ENCODE measurements at places on chromosomes 5 and 9. TPM values are rescaled to one million over a fixed set of nuclear protein-coding genes. Genes with fewer than 3 reads are reported as not detected.

GRCh38 chr9:77899679-77900354, 131.8 kb downstream of the GNAQ start:
- H3K27ac ChIP-seq, result no peak overlapping the region
- no peak for DNase-seq
- H3K27me3 ChIP-seq, result no peaks in the 10 kb centered on the region
- peaks cover 3% of the 10 kb centered on the region for H3K4me1 ChIP-seq

DNA sequence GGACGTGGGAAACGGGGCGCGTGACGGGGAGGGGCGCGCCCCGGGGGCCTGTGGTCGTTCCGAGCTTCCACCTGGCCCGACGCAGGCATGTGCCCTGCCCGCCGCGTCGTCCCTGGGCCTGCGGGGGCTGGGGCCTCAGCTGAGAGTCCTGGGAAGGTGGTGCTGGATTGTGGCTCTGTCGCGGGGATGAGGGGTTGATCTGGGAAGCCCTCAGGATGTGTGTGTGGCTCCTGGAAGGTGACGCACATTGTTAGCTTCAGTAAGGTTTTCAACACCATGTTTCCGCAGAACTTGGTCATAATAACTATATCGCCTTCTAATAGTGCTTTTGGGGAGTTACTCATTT, 589.1 kb downstream of the MTRR start:
- no peaks in the 10 kb centered on the region for H3K27me3 ChIP-seq
- peak overlapping the region; percentile 23 for H3K27ac ChIP-seq
- H3K4me3 ChIP-seq, result peak overlapping the region; percentile 85
- H3K36me3 ChIP-seq, result no peaks in the 10 kb centered on the region

The HTR4 gene
- not detected for total RNA-seq

DNA sequence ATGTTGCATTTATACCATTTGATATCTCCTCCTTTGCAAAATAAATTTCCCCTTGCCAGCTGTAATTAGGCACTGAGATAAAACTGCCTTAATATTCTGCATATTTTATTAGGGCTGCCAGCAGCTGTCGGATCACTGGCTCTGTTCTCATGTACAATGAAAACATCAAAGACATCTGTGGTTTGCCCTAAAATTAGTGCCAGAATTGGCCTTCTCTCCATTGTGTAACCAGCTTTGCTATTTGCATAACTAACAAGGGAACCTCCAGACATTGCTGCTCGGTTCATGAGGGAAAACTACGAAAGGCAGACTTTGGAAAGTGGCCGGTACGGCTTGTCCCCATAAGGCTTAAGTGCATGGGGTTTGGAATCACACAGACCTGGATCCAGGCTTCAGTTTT, 45.5 kb upstream of the KIF2A start:
- no peak overlapping the region for H3K27ac ChIP-seq
- no peaks in the 10 kb centered on the region for H3K27me3 ChIP-seq
- H3K36me3 ChIP-seq, result no peaks in the 10 kb centered on the region
- no peak overlapping the region for H3K4me3 ChIP-seq
- H3K4me1 ChIP-seq, result peaks cover 10% of the 10 kb centered on the region

DNA sequence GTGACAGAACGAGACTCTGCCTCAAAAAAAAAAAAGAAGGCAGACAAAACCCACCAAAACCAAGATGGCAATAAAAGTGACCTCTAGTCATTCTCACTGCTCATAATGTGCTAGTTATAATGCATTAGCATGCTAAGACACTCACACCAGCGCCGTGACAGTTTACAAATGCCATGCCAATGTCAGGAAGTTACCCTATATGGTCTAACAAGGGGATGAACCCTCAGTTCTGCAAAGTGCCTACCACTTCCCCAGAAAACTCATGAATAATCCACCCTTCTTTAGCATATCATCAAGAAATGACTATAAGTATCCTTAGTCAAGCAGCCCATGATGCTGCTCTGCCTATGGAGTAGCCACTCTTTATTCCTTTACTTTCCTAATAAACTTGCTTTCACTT, 4.7 kb upstream of the BICD2 start:
- DNase-seq, result no peak
- H3K27me3 ChIP-seq, result no peaks in the 10 kb centered on the region
- no peak overlapping the region for H3K4me3 ChIP-seq
- no peaks in the 10 kb centered on the region for H3K36me3 ChIP-seq
- peaks cover 24% of the 10 kb centered on the region for H3K4me1 ChIP-seq

The PCDHB10 gene
- total RNA-seq, result not detected

- no peak for DNase-seq
- H3K4me3 ChIP-seq, result no peak overlapping the region
- H3K27ac ChIP-seq, result no peak overlapping the region
- no peaks in the 10 kb centered on the region for H3K4me1 ChIP-seq
- no peaks in the 10 kb centered on the region for H3K36me3 ChIP-seq
- H3K27me3 ChIP-seq, result no peaks in the 10 kb centered on the region
Measured at GRCh38 chr9:2634153-2634552, 12.6 kb downstream of the VLDLR start.

The CD180 gene
- total RNA-seq, result not detected

- no peaks in the 10 kb centered on the region for H3K4me1 ChIP-seq
- H3K36me3 ChIP-seq, result no peaks in the 10 kb centered on the region
- DNase-seq, result peak; percentile 70
- H3K27ac ChIP-seq, result no peak overlapping the region
Measured at GRCh38 chr9:7570107-7570720, 229.4 kb downstream of the DMAC1 start.

The ROR2 gene
- 0.12 TPM for total RNA-seq

GRCh38 chr5:160318409-160318808, 6.0 kb upstream of the CCNJL start:
- no peaks in the 10 kb centered on the region for H3K36me3 ChIP-seq
- no peak for DNase-seq
- H3K4me1 ChIP-seq, result no peaks in the 10 kb centered on the region

DNA sequence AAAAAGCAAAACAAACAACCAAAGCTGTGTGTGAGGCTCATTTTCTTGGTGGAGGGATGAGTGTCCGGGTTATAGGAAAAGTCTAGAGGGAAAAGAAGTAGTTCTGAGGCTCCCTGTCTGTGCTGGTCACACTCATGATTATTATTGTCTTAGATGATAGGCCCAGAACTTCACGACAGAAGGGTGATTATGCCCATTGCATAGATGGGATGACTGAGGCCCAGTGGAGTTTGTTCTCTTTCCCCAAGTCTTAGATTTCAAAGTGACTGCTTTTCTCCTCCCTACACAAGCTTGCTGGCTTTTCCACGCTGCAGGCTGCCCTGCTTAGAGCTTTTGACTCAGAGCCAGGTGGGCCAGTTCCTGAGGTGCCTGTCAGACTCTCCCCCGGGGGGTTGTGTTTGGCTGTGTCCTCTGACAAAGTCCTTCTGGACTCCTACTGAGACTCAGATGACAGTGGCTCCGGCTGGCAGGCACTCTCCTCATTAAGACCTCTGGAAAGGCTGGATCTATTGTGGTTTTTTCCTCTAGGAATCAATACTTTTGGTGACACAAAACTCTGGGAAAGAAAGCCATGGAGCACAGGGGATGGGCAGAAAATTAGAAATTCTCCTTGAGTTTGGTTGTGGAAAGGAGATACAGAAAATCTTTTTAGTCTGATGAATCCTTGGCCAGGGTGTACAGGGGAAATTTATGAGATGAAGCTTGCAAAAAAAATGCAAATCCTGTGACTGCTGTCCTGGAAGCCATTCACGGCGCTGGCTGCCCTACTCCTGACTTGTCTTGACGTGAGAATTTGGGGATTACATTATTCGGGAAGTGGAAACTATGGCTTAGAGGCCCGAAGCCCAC, 120.9 kb downstream of the NSG2 start:
- H3K4me3 ChIP-seq, result no peak overlapping the region
- H3K27me3 ChIP-seq, result no peaks in the 10 kb centered on the region
- H3K4me1 ChIP-seq, result no peaks in the 10 kb centered on the region
- H3K36me3 ChIP-seq, result no peaks in the 10 kb centered on the region
- DNase-seq, result no peak

The ARID3C gene
- total RNA-seq, result not detected

The HEMGN gene
- 3.6 TPM for total RNA-seq

The DOCK2 gene
- 354 TPM for total RNA-seq

DNA sequence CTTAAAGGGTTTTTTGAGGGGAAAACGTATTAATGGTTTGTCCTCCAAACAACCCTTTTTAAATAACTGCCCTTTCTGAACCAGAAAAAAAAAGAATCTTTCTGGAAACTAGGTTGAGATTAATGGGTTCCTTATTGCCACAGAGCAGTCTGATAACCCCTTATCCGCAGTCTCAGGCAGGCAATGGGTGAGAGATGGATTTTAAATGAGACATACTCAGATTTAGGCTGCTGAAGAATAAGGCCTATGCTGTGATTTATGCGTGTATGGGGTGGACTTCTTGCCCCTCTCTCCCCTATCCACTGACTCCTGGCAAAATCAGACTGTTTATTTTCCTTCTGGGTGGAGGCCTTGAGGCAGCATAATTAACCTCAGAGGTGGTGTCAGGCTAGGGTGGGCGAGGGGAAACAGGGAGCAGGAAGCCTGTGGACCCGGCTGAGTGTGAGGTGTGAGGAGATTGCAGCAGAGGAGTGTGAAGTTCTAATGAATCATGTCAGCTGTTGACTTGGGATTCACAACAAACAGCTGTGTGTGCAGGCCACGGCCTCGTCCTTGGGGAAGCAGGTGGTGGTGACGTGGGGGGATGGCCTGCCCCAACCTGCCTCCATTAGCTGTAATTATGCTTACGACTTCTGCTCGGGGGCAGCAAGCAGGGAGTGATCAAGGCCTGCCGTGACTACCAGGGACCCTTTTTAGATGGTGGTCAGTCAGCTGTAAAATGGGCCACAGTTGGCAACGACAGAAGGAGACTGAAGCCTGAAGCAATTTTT, 196.4 kb downstream of the SEMA6A start:
- no peaks in the 10 kb centered on the region for H3K36me3 ChIP-seq
- no peaks in the 10 kb centered on the region for H3K4me1 ChIP-seq
- H3K4me3 ChIP-seq, result no peak overlapping the region
- DNase-seq, result no peak
- no peak overlapping the region for H3K27ac ChIP-seq

- no peaks in the 10 kb centered on the region for H3K36me3 ChIP-seq
- H3K27ac ChIP-seq, result no peak overlapping the region
- no peak for DNase-seq
- H3K27me3 ChIP-seq, result no peaks in the 10 kb centered on the region
- H3K4me1 ChIP-seq, result no peaks in the 10 kb centered on the region
Measured at GRCh38 chr5:10858307-10858706, 97.3 kb upstream of the DAP start.

The CDX1 gene
- not detected for total RNA-seq

- H3K27ac ChIP-seq, result no peak overlapping the region
- no peaks in the 10 kb centered on the region for H3K27me3 ChIP-seq
- no peak overlapping the region for H3K4me3 ChIP-seq
- H3K4me1 ChIP-seq, result no peaks in the 10 kb centered on the region
- no peaks in the 10 kb centered on the region for H3K36me3 ChIP-seq
Measured at GRCh38 chr9:80285326-80285725, 713.6 kb downstream of the TLE4 start.

The ZNF169 gene
- 7.7 TPM for total RNA-seq

The GABRA1 gene
- not detected for total RNA-seq

The CCDC180 gene
- 9.1 TPM for total RNA-seq

DNA sequence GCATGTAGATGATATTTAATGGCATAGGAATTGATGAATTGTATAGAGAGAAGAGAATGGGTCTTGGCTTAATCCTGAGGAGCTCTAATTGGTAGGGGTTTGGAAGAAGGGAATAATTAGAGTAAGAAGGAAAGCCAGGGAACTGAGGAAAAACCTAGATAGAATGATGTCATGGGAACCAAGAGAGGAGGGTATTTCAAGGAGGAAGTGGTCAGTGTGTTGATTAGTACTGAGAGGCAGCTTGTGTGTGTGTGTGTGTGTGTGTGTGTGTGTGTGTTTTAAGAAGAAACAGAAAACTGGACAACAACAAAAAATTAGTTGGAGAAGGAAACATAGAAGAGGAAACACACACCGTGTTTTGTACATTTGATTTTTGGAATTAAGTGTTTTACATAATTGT, 42.8 kb downstream of the MAST4 start:
- no peaks in the 10 kb centered on the region for H3K4me1 ChIP-seq
- no peaks in the 10 kb centered on the region for H3K36me3 ChIP-seq
- H3K27me3 ChIP-seq, result no peaks in the 10 kb centered on the region
- DNase-seq, result no peak
- no peak overlapping the region for H3K4me3 ChIP-seq

The SHLD3 gene
- 11.1 TPM for total RNA-seq

The MEGF10 gene
- total RNA-seq, result not detected

DNA sequence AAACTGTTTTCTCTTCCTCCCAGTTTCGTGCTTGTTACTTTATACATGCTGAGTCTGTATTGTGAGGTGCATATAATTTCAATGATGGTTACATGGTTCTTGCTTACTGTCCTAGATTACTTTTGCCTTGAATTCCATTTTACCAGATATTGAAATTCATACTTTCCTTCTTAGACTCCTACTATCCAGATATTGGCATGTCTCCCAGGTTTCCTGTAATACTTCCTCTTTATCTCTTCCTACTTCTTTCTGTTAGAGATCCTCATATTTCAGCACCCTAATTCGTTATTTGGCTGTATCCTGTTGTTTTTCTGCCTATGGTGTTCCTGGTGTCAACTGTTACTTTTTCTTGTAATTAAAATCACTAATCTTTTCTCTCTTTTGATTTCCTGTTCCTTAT, 522.1 kb downstream of the CCDC171 start:
- no peaks in the 10 kb centered on the region for H3K36me3 ChIP-seq
- no peaks in the 10 kb centered on the region for H3K4me1 ChIP-seq
- no peaks in the 10 kb centered on the region for H3K27me3 ChIP-seq
- no peak overlapping the region for H3K27ac ChIP-seq
- no peak for DNase-seq
- no peak overlapping the region for H3K4me3 ChIP-seq

DNA sequence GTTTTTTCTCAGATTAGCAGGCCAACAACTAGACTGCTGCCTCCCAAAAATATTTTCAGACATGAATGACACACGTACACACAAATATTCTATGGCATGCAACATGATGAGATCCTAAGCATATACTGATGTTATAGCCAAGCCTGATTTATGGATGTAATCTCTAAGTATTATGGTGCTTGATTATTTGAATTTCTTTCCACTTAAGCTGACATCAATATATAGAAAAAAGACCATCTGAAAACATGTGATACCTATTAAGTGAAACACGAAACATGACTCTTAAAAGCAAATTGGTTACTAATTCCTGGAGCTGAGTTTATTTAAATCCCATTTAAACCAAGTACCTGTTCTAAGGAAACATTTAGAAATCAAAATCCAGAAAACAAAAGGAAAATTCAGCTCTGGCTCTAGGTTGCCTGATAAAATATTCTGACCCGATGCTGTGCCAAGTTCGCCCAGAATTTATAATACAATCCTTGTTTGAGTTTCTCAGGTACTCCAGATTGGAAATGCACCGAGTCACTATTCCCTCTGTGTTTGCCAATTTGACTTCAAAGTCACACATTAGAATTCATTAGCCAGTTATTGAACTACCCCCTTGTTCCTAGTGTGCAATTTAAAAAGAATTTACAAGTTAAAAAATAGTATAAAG, 548.6 kb downstream of the CSNK1G3 start:
- H3K27ac ChIP-seq, result no peak overlapping the region
- no peaks in the 10 kb centered on the region for H3K36me3 ChIP-seq
- no peak for DNase-seq
- no peak overlapping the region for H3K4me3 ChIP-seq
- no peaks in the 10 kb centered on the region for H3K27me3 ChIP-seq
- H3K4me1 ChIP-seq, result no peaks in the 10 kb centered on the region

The EGFLAM gene
- not detected for total RNA-seq

GRCh38 chr9:121498487-121499176, 1.0 kb downstream of the GGTA1 start:
- H3K36me3 ChIP-seq, result no peaks in the 10 kb centered on the region
- H3K4me1 ChIP-seq, result peaks cover 16% of the 10 kb centered on the region
- H3K27ac ChIP-seq, result no peak overlapping the region
- no peak overlapping the region for H3K4me3 ChIP-seq
- DNase-seq, result no peak

The C9 gene
- total RNA-seq, result not detected

Data from CD4-positive, CD25-positive, alpha-beta regulatory T cell (primary cell).